ENCODE measurements at places on chromosomes 5 and 9.

DNA sequence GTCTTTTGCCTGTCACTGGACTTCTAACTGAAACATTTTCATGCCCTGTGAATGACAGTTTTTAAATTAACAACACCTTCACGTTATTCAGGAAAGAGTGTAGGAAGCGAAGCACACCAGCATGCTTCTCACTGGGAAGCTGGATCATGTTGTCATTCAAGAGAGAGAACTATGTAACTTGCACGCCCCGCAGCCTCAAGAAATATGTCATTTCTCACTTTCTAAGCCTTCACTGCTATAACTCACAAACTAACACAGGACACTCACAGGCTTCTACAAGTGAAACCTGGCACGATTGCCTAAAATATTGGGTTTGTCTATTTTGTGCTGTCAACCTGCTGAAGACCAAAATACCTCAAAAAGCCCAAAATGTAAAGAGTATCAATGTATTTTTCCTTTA is 466.3 kb downstream of the EFNA5 start:
- no peak for DNase-seq

DNA sequence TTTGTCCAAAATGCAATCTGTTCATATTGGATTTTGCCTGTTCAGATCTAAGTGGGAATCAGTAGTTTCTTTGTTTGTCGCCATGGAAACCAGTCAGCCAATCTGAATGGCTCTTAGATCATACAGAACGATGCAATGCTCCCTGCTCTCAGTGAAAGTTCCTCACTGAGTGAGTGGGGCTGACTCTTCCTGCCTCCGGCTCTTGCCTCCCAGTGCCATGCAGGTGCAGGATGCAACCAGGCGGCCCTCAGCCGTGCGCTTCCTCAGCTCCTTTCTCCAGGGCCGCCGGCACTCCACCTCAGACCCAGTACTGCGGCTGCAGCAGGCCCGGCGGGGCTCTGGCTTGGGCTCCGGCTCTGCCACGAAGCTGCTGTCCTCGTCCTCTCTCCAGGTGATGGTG is at the start of gene PTPDC1:
PTPDC1 (plus strand) TSS at position 151 of the 400 bp plus-strand sequence; CDS start at position 218, 67 bp downstream.
- DNase-seq: no peak

DNA sequence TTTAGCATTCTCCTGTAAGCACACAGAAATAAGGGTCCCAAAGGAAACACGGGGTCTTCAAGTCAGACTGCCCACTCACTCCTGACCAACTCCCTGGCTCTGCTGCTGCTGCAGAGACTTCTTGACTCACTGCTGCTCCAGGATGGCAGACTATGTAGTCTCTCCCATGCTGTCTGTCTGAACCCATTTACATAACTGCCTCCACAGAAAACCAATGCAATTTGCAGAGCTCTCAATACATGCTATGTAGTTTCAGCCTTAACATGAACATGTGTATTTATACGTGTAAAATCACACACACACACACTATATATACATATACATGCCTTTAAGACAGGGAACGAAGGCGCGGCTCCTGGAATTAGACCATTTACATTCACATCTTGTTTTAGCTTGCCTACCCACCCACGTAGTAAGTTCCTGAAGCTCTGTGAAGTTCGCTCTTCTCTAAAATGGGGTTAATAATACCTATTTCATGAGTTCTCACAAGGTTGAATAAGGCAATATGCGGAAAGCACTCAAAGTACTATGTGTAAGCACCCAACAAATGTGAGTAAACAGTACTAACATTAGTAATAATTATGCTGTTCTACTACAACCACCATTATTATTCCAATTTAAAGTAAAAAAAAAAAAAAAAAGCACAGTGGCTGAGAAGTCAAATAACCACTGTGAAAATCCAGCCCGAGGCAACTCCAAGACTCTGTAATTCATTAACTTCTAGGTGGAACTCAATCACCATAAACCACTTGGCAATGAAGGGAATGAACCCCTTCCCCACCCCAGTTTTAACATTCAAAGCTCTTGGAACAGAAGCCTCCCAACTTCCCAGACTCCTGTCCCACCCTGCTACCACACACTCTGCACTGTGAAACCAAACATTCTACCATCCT is 31.8 kb downstream of the PRELID2 start:
- no peak for DNase-seq

GRCh38 chr5:112971276-112971675 is 5.3 kb upstream of the DCP2 start:
- DNase-seq: no peak

GRCh38 chr9:117782931-117783788 is 79.0 kb downstream of the TLR4 start:
- peak; percentile 15 for DNase-seq

Measured in stimulated activated CD4-positive, alpha-beta T cell treated with anti-CD3 and anti-CD28 coated beads, Interleukin-1b, Interleukin-23, amount 100 ng/mL, for 1 hour (primary cell).